ENCODE measurements at places on chromosomes 6 and 20. TPM values are rescaled to one million over a fixed set of nuclear protein-coding genes. Genes with fewer than 3 reads are reported as not detected.

DNA sequence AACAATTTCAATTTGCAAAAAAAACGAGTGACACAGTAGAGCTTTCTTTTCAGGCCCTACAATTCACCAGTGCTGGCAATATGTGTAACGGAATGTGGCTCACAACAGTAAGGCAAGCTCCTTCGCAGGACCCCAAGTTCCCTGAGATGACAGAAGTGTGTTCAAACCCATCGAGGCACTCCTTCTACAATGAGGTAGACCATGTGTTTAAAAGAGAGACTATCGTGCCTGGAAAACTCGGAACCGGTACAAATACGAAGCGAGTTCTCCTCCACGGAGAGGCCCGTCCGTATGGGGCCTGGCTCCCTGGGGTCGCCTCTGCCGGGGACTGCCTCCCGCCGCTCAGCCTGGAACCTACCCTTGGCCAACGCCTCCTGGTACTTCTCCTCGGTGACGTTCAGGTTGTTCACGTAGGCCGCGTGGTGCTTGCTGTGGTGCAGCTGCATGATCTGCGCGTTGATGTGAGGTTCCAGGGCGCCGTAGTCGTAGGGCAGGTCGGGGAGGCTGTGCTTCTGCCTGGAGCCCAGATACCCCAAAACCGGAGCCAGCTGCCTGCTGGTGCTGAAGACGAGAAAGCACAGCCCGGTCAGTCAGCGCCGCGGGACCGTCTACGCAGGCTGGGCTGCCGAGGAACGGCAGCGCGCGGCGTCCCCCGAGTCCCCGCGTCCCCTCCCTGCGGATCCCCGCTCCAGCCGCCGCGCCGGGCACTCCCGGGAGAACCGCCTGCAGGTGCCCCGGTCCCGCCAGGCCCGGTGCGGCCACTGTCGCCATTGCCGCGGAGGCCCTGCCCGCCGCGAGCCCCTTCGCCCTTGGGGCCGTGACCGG lies 526 bp downstream of the SOD2 start:
- peak; percentile 59 for DNase-seq
- peak overlapping the region; percentile 58 for H3K4me3 ChIP-seq
- H3K4me1 ChIP-seq: peaks cover 27% of the 10 kb centered on the region
- H3K27me3 ChIP-seq: no peaks in the 10 kb centered on the region

- no peak for DNase-seq
- H3K36me3 ChIP-seq: no peaks in the 10 kb centered on the region
- H3K27ac ChIP-seq: no peak overlapping the region
- no peak overlapping the region for H3K4me3 ChIP-seq
- peaks cover 3% of the 10 kb centered on the region for H3K27me3 ChIP-seq
Measured at GRCh38 chr20:4299773-4300172, 284.4 kb upstream of the RNF24 start.

The CLPSL1 gene
- total RNA-seq: not detected

- no peak overlapping the region for H3K4me3 ChIP-seq
- DNase-seq: no peak
- H3K27me3 ChIP-seq: no peaks in the 10 kb centered on the region
- peak overlapping the region; percentile 55 for H3K27ac ChIP-seq
Measured at GRCh38 chr20:58459058-58459750, 56.0 kb downstream of the APCDD1L start.

DNA sequence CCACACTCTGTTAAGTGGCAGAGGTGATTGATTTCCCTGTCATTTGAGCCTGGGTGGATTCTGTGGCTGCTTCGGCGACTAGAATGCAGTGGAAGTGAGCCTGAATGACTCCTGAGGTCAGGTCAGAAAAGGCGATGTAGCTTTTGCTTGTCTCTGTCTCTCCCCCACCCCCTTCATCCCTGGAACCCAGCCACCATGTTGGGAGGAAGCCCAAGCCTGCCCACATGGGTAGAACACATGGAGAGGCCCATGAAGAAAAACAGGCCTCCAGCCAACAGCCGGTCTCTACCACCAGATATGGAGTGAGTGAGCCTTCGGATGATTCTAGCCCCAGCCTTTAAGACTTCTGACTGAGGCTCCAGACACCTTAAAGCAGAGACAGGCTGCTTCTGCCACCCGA lies 181.0 kb downstream of the TFAP2C start:
- DNase-seq: no peak
- H3K27ac ChIP-seq: no peak overlapping the region
- no peaks in the 10 kb centered on the region for H3K4me1 ChIP-seq
- no peak overlapping the region for H3K4me3 ChIP-seq

GRCh38 chr6:78867020-78867369 lies 356 bp upstream of the IRAK1BP1 start:
- peak overlapping the region; percentile 95 for H3K4me3 ChIP-seq
- peak overlapping the region; percentile 58 for H3K27ac ChIP-seq
- H3K36me3 ChIP-seq: no peaks in the 10 kb centered on the region
- H3K4me1 ChIP-seq: peaks cover 8% of the 10 kb centered on the region

GRCh38 chr6:7777074-7777473 lies 51.2 kb downstream of the BMP6 start:
- peaks cover 28% of the 10 kb centered on the region for H3K4me1 ChIP-seq
- H3K27me3 ChIP-seq: no peaks in the 10 kb centered on the region
- no peak overlapping the region for H3K27ac ChIP-seq
- no peak overlapping the region for H3K4me3 ChIP-seq

DNA sequence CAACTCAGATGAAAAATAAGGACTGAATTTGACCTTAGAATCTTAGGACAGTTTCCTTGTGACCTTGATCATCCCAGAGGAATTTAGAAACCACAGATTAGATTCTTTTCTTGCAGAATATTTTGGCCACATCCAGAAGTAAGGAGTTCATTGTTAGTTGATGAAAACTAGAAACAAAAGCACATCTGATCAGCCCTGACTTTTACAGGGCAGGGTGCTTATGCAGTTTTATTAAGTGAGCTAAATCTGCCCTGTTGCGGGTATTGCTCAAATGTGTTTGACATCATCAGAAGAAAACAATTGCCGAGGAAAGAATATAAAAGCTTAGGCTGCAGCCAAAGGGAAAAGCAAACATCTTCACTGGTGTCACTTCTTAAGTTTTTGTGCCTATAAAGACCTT lies 100.8 kb downstream of the MTFR2 start:
- peaks cover 25% of the 10 kb centered on the region for H3K4me1 ChIP-seq
- no peak overlapping the region for H3K4me3 ChIP-seq
- no peaks in the 10 kb centered on the region for H3K27me3 ChIP-seq
- H3K27ac ChIP-seq: no peak overlapping the region

GRCh38 chr6:106064142-106064541 lies 22.0 kb upstream of the PRDM1 start:
- H3K36me3 ChIP-seq: no peaks in the 10 kb centered on the region
- no peak for DNase-seq
- peaks cover 6% of the 10 kb centered on the region for H3K27me3 ChIP-seq
- no peaks in the 10 kb centered on the region for H3K4me1 ChIP-seq
- H3K27ac ChIP-seq: no peak overlapping the region

DNA sequence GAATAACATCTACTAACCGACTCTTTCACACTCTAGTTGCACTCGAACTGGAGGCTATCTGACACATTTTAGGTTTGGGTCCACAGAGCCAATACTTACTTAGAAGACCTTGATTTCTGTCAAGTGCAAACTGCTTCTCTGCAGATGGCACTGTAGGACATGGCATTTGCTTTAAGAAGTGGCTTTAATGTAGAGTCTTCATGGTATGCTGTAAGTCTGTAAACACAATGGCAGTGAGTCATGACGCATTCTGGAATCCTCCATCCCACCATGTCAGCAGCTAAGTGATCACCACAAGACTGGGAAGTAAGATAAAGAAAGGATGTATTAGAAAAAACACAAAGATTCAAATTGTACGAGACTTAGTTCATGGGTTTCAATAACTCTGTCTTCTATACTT lies 377.0 kb upstream of the NOX3 start:
- H3K4me1 ChIP-seq: no peaks in the 10 kb centered on the region
- DNase-seq: peak; percentile 87
- no peaks in the 10 kb centered on the region for H3K27me3 ChIP-seq
- H3K27ac ChIP-seq: no peak overlapping the region
- no peaks in the 10 kb centered on the region for H3K36me3 ChIP-seq

- H3K4me3 ChIP-seq: no peak overlapping the region
- no peaks in the 10 kb centered on the region for H3K36me3 ChIP-seq
- DNase-seq: no peak
- H3K4me1 ChIP-seq: peaks cover 15% of the 10 kb centered on the region
- no peaks in the 10 kb centered on the region for H3K27me3 ChIP-seq
Measured at GRCh38 chr6:36847152-36847551, 7.9 kb upstream of the CPNE5 start.

The CBLN4 gene
- not detected for total RNA-seq

The PREX1 gene
- total RNA-seq: 72.9 TPM

The BCAS4 gene
- total RNA-seq: 1.5 TPM

Measured in endothelial cell of umbilical vein (primary cell).